ENCODE measurements at places on chromosomes 3 and 15.

GRCh38 chr3:159237226-159237625 lies 435.4 kb downstream of the MFSD1 start:
- DNase-seq: no peak

GRCh38 chr3:110533089-110533488 lies 538.5 kb upstream of the NECTIN3 start:
- no peak for DNase-seq

GRCh38 chr3:131658115-131658514 lies 155.3 kb upstream of the MRPL3 start:
- no peak for DNase-seq

- DNase-seq: no peak
These were observed 3.0 kb upstream of the EDEM1 start for GRCh38 chr3:5184499-5184898.

DNA sequence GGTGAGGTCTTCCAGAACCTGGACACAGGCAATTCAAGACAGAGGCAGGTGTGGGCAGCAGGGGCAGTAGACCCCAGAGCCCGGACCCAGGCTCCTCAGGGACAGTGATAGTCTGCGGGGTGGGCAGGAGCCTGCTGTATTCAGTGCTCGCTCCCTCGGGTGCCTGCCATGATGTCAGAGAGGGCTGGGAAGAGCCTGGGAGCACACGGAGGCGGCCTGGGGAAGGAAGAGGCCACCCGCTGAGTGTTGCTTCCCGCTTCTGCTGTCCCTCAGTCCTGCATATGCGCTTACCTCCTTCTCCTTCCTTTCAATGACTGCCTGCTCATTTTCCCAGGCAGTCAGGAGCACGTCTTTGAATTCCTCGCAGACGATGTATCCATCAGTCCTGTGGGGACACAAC lies 22.8 kb downstream of the TMEM43 start:
- DNase-seq: no peak

- no peak for DNase-seq
These were observed 238.9 kb downstream of the CADPS start for GRCh38 chr3:62636235-62636826.

DNA sequence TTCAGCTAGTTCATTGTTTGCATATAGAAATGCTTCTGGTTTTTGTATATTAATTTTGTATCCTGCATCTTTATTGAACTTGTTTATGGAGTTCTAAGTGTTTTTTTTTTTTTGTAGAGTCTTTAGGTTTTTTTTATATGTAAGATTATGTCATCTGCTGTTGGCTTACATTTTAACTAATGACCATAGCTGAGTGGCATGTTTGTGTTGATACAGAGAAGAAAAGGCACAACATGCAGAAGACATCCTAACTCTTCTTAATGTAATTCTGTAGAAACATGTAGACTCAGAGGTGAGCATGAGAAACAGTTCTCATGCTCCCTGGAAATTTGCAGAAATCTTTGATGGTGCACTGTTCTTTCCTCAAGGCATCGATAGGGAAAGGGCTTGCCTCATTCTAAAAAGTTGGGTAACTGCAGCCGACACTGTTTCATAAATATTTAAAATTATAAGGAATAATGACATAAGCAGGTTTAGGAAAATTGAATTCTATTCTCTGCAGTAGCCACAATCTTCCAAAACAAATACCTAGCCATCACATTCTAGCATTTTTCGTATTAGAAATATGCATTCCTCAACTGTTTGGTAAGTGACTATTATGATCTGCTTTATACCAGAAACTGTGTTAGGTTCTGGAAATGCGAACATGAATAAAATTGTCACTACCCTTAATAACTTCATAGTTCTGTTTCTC lies 499.6 kb upstream of the KCNMB2 start:
- no peak for DNase-seq

DNA sequence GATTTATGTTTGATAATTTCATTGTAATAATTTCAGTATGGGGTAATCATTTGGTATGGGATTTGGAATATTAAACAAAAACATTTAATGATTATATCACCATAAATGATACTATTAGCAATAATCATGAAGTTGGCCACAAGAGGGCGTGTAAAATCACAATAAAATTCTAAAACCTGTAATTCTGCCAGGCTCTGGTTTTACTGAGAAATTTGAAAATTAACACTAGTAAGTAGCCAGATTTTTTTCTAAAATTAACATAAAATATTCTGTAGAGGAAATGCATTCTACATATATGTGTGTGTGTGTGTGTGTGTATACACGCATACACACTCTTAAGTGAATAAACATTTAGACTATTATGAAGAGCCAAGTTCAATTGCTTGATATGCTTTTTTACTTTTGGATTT lies 40.5 kb downstream of the FEZF2 start:
- DNase-seq: no peak

DNA sequence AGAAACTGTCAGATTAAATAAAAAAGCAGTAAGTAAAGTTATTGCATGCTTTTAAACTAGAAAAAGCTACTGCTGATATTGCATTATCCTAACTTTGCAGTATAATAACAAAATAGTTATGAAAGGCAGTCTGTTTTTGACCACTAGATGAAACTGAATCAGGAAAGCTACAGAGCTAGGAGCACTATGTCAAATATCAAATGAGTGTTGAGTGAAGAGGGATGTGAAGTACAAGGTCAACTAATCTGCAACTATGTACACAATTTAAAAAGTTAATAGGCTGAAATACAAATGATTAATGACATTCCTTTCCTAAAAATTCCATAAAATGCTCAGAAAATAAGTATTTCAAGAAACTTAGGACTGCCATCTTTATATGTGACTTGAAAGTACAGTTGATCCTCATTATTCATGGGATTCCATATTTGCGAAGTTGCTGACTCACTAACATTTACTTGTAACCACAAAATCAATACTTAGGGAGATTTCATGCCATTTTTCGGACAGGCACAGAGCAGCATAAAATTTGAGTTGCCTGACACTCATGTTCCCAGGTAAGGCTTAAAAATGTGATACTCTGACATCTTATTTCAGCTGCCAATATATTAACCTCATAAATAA lies 34.5 kb downstream of the SLC4A7 start:
- no peak for DNase-seq

DNA sequence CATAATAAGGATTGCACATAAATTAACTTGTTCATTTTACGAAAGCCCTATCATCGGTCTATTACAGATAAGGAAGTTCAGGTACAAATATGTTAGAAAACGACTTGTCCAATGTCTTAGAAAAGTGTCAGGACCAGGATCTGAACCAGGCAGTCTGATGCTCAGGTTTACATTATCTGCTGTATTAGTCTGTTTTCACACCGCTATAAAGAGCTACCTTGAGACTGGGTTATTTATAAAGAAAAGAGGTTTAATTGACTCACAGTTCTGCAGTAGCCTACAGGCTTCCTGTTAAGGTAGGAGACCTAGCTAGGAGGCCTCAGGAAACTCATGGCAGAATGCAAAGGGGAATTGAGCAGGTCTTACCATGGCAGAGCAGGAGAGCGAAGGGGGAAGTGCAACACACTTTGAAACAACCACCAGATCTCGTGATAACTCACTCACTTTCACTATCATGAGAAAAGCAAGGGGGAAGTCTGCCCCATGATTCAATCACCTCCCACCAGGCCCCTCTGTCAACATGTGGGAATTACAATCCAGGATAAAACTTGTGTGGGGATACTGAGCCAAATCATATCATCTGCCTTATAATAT lies 45.8 kb upstream of the GOLIM4 start:
- no peak for DNase-seq

DNA sequence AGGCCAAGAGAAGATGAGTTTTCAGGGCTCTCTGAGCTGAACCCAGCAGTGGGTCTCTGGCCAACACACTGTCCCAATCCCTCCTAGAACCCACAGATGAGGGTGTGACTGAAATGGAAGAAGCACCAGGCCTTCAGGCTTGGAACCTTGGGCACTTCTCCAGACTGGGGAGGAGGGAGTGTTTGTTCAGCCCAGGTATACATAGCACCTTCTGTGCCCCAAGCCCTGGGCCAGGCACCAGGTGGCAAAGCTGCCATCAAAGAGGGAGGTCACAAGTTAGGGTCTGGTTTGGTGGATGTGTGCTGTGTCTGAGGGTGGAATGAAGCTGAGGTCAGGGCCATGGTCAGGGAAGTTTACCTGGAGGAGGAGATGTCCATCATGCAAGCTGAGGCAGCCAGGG lies 15.8 kb upstream of the RHO start:
- DNase-seq: no peak

GRCh38 chr15:60301024-60301423 lies 96.8 kb downstream of the ANXA2 start:
- no peak for DNase-seq

DNA sequence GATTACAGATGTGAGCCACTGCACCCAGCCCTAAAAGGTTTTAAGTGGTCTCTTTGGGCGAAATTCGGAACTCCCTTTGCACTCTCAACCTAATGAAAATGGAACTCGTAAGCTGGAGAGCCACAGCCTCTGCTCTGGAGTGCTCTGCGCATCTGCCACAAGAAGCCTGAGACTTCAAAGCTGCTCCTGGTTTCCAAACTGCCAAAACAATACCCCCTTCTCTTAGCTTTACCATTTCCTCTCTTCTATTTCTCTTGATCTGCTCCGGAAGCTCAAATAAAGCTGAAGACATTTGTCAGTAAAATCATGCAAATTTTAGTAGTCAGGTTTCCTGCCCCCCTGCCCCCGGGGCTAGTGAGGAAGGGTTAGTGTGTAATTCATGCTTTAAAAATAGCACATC lies 312.7 kb downstream of the MFSD1 start:
- no peak for DNase-seq

DNA sequence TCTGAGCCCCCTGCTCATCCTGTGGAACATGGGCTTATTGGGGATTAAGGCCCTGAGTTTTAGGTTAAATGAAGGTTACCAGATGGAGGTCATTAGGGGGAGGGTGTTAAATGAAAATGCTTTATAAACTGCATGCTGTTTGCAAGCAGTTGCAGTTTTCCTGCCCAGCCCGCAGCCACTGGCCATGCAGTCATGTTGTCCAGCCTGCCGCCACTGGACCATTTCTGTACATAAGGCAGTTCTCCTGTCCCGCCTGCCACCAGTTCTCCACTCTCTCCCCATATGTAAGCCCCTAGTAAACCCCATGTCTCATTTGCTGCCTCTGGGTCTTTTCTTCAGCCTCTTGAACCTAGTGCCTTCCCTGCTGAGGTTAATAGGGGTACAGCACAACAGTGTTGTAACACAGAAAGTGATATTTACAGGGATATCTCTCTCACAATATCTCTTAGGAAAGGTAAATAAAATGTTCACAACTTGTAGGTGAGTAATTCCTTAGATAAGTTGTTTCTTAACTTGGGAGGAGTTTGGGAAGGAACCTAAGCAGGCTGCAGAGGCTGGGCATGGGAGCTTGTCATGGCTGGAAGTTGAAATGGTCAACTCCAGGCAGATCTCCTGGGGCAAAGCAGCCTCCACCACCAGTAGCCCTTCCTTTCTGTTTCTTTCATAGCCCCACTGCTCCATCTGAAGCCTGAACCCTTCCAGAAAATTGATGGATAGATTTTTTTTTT lies 148.2 kb downstream of the CMSS1 start:
- no peak for DNase-seq

DNA sequence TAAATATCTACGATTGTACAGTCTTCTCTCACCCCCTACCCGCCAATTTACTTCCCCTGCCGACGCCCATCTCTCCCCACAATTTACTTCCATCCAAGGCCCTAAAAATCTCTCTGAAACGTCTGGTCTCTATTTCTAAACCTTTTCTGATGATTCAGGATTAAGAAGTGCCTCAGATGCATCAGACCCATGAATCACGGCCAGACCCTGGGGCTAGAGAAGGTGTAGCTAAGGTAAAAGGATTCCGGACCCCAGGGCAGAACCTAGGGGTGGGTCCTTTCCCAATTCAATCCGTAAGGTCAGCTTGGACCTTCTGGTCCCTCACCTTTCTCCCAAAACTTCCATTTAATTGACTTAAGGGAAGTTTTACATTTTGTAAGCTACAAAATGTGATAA lies 46.4 kb downstream of the LRIG1 start:
- no peak for DNase-seq

GRCh38 chr15:58115692-58116091 lies 22.5 kb upstream of the AQP9 start:
- DNase-seq: no peak

DNA sequence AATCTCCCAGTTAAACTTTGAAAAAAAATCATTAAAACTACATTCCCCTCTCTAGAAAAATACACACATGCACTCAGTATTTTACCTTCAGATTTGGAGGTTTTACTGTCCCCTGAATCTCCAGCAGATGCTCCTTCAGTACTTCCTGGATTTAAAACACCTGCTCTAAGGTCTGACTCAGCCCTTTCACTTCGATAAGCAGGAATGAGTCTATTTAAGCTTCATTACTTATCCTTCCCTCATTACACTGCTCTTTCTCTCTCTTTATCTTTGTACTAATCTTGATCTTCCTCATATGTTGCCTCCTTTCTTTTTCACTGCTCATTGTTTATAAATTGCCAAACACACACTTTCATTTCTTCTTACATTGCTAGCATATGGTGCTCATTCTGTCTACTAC lies 443.9 kb downstream of the DIPK2A start:
- DNase-seq: no peak

GRCh38 chr15:29470794-29471193 lies 201.2 kb upstream of the NSMCE3 start:
- DNase-seq: no peak

GRCh38 chr15:67101911-67102598 lies 36.7 kb downstream of the SMAD3 start:
- DNase-seq: peak; percentile 55

- DNase-seq: no peak
These were observed 19.5 kb upstream of the HRH1 start for GRCh38 chr3:11134794-11135193.

- DNase-seq: no peak
These were observed 7.0 kb downstream of the CRYGS start for GRCh38 chr3:186536883-186537844.

- DNase-seq: no peak
These were observed 7.1 kb upstream of the SSUH2 start for GRCh38 chr3:8651418-8652323.

DNA sequence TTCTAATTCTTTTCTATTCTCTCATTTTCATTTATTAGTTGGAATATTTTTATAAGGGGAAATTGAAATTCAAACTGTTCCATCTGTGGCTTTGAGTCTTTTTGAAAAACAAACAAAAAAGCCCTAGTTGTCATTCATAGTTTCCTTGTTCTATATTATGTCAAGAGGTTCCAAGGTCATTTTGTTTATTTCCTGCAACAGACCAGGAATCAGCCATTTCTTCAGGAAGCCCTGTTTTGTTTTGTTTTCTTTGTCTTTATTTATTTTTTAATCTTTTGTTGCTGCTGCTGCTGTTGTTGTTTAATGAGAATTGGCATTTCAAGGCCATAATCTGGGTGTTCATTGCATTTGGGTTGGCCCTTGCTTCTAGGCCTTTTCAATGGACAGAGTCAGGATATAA lies 14.8 kb downstream of the LNP1 start:
- DNase-seq: no peak
